LHCN-M2 (cell line): ENCODE measurements at places on chromosomes 5 and 9.

DNA sequence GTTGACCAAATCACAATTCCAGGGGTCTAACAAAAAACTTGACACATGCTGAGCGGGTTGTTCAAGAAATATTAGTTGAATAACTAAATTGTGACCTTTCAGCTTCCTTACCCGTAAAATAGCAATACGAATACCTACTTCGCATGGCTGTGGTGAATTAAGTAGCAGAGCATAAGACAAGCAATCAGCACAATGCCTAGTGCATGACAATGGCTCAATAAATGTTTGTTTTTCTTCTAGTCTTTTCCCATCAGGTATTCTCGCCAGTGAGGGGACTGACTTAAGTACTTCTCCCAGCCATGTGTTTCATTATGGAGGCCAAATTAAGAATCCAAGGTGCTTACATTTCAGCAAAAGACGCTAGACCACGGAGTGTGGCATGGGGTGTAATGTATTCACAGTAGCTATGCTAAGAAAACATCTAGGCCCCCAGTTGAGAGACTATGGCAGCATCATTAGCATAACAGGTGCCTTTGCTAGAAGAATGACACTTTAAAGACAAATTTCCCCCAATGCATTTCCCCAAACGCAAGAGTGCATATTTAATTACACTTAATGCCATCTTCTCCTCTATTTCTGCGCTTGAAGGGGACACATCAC lies 145.9 kb downstream of the ASTN2 start:
- no peak for DNase-seq

DNA sequence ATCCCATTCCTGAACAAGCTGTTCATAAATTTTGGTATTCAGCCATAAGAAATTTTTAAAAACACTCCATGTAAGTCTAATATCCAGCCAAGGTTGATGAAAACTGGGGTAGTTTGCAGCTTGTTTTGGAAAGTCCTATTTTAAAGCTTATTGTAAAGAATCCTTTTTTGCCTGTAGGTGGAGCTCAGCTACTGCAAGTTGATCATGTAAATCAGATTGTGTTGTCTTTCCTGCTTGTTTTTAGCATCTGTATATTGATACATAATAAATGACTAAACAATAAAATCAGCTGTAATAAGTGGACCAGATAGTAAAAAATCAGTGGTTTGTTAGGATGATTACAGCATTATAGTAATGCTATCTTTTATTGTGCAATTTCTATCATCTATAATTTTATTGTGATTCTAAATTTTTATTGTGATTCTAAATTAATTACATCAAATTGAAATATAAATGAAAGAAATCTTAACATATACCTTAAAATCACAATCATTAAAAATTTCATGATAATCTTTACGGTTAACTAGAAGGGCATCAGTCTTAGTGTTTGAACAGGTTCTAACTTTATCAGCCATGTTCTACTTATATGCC lies 42.4 kb downstream of the CWC27 start:
- DNase-seq = peak; percentile 62

DNA sequence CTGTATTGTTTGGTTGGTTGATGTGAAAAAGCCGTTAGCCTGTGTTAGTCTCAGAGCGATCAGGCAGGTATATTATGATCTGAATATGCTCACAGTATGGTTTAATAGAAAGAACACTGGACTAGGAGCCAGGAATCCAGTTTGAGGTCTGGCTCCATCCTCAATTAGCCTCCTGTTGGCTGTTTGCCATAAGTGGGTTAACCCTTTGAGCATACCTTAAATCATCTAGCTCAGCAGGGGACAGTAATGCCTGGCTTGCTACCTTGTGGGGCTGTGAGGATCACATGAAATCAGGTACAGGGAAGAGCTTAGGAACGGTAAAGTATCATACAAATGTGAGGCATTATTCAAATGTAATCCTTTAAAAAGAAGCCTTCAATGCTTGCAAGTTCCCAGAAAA lies 104.7 kb downstream of the CMYA5 start:
- no peak for DNase-seq

DNA sequence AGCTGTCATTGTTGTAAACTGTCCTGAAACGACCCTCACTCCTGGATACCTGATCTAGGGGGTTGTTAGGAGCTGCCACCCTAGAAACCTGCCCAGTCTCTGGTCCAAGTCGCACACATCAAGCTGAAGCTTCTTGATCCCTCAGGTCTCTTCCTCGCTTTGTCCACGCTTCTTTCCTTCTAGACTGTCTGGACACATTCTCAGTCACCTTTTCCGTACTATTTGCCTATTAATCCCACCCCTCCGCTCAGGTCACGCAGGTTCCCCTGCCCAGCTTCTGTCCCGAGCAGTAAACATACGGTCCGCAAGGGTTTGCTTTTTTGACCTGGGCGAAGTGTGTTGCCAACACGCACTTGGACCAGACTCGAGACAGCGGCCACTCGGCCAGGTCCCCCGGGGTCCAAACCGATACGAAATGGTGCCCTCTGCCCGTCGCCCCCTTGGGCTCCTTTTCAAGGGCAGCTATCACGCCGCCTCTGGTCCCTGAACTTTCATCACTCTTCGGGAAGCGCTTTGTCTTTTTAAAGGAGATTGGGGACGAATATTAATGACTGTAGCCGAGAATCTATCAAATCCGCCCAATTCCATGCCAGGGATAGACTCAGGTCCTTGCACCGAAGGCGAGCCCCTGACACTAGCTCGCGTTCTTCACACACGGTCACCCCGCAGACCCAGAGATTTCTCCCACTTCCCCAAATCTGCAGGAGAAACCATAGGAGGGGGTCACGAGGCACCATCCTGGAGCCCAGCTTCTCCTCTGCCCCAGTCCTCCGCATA lies 814 bp downstream of the PLCXD3 start:
- DNase-seq = no peak

DNA sequence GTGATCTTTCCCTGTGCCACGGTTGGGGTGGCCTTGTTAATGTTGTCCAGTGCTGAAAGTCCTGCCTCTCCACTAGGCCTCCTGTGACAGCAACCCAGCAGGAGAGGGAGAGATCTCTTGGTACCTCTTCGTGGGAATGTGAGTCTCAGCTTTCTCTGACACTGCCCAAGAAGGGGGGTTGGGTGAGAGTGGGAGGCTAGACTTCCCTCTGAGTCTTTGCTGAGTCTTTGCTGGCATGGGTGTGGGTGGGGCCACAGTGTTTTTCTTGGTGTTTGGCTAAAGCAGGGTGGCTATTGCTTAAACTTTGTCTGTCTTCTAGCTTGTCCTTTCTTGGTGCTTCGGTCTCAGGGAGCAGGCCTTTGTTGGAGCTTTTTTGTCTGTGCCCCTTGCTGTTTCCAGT lies 145.6 kb downstream of the GNA14 start:
- no peak for DNase-seq

- DNase-seq = no peak
These were observed 25.5 kb downstream of the GOLM1 start for GRCh38 chr9:86073839-86074238.

GRCh38 chr9:113876151-113876992 lies at the start of gene ZNF618:
Gene ZNF618, plus strand, starts transcription at chr9:113876309. Its CDS starts 72 bp downstream, at chr9:113876381.
- peak; percentile 31 for DNase-seq

DNA sequence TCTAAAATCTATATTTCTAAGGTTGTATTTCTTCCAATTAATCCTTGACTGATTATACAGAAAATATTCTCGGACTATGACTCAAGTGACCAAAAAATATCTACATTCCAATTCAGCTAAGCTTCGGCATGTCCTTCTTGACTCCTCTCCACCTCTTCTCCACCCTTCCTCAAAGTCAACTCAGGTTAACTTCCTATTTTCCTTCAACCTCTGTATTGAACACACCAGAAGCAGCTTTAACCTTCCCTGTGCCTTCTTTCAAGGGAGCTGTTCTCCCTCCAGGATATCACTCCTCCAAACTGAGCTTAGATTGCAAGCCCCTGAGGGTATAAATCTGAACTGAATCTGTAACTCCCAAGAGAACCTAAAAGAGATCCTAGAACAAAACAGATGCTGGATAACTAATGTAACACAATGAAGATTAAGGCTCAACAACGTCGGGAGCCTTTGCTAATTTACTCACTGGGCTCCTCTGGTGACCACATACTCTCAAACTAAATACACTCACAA lies 1.1 kb downstream of the SLCO4C1 start:
- no peak for DNase-seq

GRCh38 chr9:81579381-81579780 lies 110.0 kb downstream of the TLE1 start:
- no peak for DNase-seq
